Stimulated activated naive CD4-positive, alpha-beta T cell (primary cell): ENCODE measurements at places on chromosomes 2 and 18.

GRCh38 chr18:22844628-22845027, 88.5 kb upstream of the RBBP8 start:
- DNase-seq: no peak

GRCh38 chr2:32506446-32506845, 121.4 kb upstream of the TTC27 start:
- DNase-seq: no peak

DNA sequence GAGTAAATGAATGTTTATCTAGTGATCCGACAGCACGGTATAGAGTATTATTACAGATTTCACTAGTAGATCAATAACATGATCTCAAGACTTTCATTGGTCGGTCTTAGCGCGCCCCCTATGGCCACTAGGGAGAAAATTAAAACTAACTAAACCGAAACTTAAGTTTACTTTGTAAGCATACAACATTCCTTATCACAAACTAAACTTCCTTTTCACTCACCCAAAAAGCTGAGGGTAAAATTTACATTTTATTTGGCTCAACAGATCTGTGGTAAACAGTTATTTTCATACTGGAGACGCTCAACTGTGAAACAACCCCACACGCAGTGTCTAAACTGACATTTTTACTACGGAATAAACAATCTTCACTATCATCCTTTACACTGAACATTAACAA, 215.6 kb upstream of the MAP2 start:
- DNase-seq: no peak

GRCh38 chr2:64019083-64019974, at the start of gene VPS54:
TSS of gene VPS54 (minus strand) at chr2:64019428. CDS start at chr2:63983999, 35,429 bp downstream.
- peak; percentile 44 for DNase-seq

DNA sequence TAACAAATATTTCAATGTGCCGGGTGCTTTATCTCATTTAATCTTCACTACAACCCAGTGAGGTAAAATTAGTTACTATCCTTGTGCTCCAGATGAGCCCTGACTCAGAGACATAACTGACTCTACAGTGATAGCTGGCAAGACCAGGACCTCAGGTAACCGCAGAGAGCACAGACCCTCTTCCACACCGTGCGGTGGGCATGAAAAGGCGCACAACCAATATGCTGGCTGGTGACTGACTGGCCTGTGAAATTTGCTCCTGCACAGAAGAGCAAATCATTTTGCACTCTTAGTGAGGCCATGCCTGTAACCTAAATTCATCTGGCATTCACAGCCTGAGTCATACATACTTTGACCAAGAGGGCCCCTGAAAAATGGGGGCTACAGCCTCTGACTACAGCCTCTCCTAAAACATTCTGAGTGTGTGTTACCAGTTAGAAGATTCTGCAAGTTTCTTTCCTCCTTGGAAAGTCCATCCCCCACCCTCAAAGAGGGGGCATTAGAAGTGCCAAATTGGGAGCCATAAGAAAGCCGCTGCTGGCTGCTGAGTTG, 22.4 kb upstream of the MSGN1 start:
- DNase-seq: no peak

GRCh38 chr2:36255863-36256262, 99.7 kb upstream of the CRIM1 start:
- DNase-seq: no peak

- DNase-seq: no peak
Measured at GRCh38 chr2:217014328-217015105, 154.7 kb upstream of the TNP1 start.

GRCh38 chr2:113119111-113119510, 8.3 kb upstream of the IL1RN start:
- DNase-seq: no peak

DNA sequence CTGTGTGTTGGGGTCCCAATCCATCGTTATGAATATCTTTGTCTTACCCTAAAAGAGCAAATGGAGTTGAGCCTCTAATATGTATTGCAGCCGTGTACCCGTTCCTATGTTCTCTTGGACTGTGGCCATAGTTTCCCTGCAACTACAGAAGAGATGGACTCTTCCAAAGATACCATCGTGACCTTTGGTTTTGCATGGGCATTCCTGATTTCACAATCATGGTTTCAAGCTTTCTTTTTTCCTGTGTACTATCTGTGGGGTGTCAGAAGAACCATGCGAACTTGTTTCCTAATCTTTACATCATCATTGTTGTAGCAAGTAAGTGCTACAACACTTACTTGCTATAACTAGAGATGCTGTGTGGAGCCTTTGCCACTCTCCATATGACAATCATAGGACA, 1295.7 kb downstream of the DPP10 start:
- DNase-seq: no peak

DNA sequence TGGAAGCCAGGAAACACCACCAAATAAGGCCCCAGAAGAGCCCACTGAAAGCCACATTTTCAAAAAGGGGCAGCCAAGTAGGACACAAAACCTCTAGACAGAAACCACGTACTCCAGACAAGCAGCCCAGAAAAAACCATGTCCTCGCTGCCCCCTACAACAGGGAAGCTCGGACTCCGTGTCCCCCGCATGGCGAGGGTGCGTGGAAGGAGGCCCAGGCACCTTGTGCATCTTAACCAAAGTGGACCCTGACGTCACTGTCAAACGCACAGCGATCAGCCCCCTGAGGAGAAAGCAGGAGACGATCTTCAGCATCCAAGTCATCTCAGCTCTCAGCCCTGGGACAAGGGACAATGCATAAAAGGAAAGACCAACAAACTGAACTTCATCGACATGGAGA, 168.4 kb downstream of the EIPR1 start:
- DNase-seq: no peak

GRCh38 chr2:209323738-209324137, 100.1 kb upstream of the MAP2 start:
- no peak for DNase-seq

DNA sequence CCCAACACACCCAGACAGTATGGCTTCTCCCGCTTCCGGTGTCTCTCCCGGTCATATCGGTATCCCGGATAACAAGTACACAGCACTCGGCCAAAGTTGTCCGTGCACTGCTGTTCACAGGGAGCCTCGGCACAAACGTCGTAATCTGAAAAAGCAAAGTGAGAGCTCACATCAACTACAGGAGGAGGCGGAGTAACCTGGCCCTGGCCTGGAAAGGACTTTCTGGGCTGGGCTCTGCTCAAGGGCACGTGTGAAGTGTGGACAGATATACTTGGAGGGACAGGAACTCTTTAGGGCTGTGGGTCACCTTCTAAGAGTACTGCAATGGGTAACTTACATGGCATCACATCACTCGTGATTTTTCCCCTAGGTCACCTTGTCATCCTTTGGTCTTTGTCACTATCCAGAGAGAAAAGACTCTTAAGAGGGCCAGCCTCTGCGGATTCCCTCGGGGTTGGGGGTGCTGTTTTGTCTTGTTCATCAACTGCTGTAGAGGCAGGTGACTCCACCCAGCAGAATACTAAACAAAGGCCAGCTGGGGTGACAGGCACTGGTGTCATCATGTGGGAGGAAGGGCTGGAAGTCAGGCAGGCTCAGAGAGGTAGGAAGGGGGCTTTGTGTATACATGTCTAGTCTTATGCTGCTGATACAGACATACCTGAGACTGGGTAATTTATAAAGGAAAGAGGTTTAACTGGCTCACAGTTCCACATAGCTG, 110.6 kb upstream of the LMAN1 start:
- DNase-seq: no peak

- no peak for DNase-seq
Measured at GRCh38 chr2:234725528-234726264, 226.1 kb upstream of the SH3BP4 start.

DNA sequence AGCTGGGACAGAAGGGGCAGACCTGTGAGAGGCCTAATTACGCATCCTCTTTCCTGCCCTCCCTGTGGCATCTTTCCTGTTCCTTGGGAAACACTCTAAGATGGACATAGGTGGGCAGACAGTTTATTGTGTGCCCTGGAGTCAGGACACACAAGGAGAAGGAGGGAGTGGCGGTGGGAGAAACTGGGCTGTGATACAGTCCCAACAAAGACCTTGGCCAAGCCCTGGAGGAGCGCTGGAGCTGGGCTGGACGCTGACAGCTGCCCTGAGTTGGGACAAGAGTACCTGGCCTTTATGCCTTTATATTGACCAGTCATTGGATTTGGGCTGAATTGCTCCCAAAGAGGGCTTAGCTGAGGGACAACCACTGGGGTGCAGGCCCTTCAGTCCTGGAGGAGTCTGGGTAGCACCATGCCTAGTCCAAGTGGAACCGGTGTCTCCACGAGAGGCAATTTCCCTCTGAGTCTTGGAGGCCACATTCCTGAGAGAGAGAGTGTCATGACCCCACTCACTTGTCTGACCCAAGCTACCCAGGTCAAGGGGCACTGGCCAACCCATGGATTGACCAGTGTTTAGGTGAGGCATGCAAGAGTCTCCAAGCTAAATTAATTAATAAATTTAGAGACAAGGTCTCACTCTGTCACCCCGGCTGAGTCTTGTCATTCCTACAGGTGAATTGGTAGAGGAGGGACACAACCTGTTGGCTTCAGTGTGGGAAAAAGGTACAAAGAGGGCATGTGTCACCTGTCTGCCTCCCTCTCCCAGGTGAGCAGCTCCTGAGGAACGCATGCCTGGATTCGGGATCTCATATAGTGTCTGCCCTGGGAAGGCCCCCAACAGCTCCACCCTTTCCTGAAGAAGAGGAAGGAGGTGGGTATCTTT, 107.1 kb upstream of the ST3GAL5 start:
- DNase-seq: no peak

GRCh38 chr2:158903711-158904405, 64.6 kb upstream of the TANC1 start:
- DNase-seq: no peak

DNA sequence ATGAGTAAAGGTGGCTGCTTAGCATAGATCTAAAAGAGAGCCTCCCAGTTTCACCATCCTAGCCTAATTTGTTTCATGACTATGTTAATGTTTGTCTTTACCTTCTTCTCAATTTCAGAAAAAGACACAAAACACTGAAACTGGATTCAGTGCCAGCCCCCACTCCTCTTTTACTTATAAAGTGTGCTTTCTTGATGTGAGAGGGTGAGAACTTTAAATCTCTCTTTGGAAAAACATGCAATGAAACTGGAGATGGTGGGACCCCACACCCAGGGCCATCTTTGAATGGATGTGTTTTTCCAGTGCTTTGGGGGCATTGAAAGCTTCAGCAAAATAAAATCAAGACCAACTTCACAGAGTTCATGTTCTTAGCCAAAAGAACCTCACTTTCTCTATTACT, 185.9 kb downstream of the CYRIA start:
- no peak for DNase-seq

DNA sequence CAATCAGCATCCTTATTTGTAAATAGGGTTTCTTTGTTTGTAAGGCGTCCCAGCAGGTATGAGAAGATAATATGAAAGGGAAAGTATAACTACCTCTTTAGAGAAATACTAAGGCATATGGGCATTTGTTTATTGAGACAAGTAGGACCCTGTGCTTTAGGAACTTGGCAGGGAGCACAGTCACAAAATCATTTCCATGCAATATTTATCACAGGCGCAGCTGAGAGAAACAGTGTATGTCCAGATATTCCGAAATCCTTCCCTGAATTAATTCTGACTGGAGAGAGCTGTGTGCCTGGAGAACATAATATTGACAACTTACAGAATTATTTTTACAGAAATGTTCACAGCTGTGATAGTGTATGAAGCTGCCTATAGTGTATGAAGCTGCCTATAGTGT, 416.7 kb downstream of the THSD7B start:
- no peak for DNase-seq

GRCh38 chr2:85390941-85391669, 19.1 kb downstream of the CAPG start:
- DNase-seq: peak; percentile 59
